Mammary epithelial cell (primary cell): ENCODE measurements at places on chromosomes 1 and 21. TPM values are rescaled to one million over a fixed set of nuclear protein-coding genes. Genes with fewer than 3 reads are reported as not detected.

GRCh38 chr1:3683992-3684391 is 31.7 kb downstream of the TP73 start:
- DNase-seq: no peak

DNA sequence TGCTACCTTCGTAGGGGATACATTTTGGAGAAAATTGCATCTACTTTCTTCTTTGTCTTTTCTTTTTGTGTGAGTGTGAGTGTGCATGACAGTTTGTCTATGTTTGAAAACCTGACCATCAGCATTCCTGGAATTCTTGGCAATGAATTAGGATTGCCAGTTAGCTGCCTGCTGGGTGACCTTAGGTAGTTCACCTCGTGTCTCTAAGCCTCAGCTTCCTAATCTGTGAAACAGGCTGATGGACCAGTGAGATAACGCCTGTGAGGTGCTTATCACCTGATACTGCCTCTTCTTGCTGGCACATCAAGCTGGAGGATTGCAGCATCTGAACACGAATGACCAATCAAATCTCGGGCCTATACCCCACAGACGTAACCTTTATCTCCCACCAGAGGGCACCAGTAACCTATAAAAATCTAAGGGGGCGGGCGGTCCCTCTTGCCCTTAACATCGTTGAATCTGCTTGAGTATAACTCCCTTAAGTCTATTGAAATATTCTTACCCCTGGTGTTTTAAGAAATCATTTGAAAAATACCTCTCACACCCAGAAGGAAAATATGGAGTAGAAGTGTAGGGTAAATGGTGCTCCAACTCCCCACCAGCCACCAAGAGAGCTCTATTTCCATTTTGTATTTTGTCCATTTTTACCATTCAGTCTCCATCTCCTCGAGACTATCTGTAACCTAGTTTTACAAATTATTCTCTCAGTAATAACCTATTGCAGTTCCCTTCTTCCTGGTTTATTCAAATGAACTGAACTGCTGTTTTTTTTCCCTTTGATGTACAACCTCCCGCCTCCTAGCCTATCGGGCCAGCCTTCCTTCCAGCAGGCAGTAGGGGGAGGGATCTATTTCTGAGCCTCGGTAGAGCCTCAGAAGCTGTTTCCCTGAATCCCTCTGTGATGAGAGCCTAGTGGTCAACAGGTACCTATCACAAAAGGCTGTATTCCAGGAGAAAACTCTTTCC is 49.7 kb downstream of the MDM4 start:
- peak; percentile 71 for DNase-seq

DNA sequence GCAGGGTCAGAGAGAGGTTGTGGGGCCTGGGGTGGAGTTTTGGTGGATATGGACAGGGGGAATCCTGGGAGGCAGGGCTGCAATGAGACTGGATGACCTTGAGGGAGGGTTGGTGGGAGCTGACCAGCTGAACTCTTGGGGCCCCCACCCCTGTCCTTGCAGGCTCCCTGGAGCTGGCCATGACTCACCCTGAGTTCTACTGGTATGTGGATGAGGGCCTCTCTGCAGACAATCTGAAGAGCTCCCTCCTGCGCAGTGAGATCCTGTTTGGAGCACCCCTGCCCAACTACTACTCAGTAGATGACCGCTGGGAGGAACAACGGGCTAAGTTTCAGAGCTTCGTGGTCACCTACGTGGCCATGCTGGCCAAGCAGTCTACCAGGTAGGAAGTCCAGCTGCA is 23.6 kb downstream of the DISP3 start:
- no peak for DNase-seq

- no peak for DNase-seq
These were observed 11.5 kb downstream of the LRRN2 start for GRCh38 chr1:204673909-204674649.

COL16A1 gene
- total RNA-seq: 146 TPM
